ENCODE measurements at places on chromosomes 1 and 21.

DNA sequence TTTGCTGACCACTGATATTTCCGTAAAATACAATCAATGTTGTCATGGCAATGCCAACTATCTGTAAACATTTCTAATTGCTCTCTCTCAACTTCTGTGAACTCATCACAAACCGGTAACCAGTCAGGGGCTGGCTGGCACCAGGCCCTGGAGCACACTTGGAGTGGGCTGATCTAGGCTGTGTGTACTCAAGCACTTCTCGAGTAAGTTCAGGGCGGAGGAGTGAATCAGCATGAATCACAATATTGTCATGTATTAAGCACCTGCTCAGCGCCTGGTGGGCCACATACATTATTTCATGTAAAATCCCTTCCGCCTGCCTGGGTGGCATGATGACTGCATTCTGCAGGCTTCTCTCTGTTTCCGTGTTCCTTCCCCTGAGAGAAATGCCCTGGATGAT, 212.4 kb downstream of the FOXD2 start:
- DNase-seq = no peak

DNA sequence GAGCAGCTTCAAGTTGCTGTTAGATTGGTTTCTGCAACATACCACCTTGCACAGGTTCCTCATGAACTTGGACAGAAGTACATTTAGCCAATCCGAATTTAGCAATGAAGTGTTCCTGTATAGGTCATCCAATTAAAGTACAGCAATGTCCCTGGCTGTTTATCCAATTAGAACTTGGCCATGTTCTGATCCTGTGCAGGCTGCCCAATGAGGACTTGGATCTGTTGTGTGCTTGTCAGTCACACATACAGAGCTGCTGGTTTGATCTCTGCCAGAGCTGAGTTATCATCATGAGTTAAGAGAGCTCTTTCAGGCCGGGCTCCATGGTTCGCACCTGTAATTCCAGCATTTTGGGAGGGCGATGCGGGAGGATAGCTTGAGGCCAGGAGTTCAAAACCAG, 22.0 kb upstream of the IFNLR1 start:
- DNase-seq = no peak

GRCh38 chr1:165686121-165686970, 12.0 kb downstream of the ALDH9A1 start:
- DNase-seq = no peak

- no peak for DNase-seq
These were observed at the start of gene HES5 for GRCh38 chr1:2529784-2530512. HES5 (minus strand) TSS chr1:2530263; CDS start chr1:2530164, 99 bp downstream.

GRCh38 chr1:67645495-67646144, 39.4 kb upstream of the GADD45A start:
- DNase-seq = no peak

GRCh38 chr21:27526451-27526850, 559.6 kb upstream of the ADAMTS5 start:
- no peak for DNase-seq

DNA sequence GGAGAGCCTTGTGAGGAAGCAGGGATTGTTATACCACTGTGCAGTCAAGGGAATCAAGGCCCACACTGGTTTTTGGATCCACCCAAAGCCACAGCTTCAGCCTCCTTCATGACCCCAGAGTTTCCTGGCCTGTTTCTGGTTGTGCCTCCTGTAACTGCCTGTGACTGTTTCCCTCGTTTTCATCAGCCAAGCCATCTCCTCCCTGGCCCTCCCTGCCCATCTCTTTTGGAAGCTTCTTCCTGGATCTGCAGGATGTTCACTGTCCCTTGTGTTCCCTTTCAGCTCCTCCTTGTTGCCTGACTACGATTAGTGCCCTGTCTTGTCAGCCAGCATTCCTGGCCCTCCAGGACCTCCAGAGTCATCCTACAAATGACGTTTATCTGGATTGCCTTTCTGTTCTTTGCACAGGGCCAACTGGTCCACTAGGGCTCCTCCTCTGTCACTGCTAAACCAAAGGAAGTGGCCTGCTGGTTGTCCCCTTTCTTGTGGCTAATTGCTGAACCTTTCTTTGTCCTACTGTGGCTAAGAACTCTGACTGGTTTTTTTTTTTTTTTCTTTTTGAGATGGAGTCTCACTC, 17.9 kb downstream of the SFT2D2 start:
- DNase-seq = no peak

GRCh38 chr1:204574016-204574864, 58.0 kb downstream of the MDM4 start:
- DNase-seq = no peak
